ENCODE measurements at places on chromosomes 6 and 20.
A peak's percentile ranks its signal among the peaks of the same experiment; 100 is the strongest.

DNA sequence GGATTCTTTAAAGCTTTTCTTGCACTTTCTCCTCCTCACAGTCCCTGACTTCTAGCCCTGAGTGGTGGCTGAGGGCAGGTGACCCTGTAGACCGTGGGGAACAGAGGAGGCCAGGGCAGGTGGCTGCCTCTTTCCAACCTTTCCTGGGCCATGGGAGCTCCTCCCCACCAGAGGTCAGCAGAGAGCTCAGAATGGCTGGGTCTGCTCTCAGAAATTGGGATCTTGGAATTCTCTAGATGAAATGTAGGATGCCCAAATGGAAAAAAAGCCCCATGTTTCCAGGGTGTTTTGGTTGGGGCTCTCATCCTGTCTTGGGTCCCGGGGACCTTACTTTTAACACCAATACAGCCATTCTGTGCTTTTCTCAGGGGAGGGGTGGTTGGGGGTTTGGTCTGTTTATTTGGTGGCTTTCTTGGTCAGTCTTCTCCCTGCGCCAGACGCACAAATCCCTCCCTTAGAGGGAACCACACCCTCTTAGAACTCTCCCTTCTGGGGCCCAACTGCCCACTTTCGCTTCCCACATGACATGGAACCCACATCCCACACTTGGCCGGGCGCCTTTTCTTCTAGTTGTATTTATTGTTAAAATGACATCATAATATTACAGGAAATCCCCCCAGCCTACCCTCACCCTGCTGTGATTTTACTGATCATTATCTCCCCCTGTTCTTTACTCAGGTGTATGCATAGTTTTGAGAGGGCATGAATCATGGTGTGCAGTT lies 17.9 kb downstream of the GNAS start:
- DNase-seq, result peak; percentile 86

DNA sequence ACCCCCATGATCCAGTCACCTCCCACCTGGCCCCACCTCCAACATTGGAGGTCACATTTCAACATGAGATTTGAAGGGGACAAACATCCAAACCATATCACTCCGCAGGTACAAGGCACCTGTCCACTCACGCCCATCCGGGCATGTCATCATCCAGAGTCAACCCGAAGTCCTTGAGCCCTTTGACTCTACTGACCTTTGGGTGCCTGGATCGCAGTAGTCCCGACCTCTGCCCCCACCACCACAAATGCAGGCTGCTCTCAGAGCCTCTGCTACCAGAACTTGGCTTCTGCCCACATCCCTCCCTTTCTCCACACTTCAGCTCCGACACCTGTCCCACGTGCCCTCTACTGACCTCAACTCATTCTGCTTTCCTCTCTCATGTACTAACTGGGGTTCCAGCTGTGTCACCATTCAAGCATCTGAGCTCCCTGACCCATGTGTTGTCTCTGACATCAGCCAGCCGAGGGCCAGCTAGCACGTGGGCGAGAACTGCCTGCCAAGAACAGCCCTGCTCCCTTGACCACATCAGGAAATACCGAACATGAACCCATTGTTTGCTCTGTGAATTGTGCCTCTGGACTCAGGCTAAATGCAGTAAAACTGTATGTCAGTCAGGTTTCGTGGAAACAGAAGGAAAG lies 498.3 kb upstream of the SULF2 start:
- DNase-seq, result peak; percentile 89

- DNase-seq, result no peak
Measured at GRCh38 chr20:62354031-62354808, 12.9 kb downstream of the LAMA5 start.

- no peak for DNase-seq
Measured at GRCh38 chr20:60131375-60131774, 173.2 kb downstream of the CDH26 start.

DNA sequence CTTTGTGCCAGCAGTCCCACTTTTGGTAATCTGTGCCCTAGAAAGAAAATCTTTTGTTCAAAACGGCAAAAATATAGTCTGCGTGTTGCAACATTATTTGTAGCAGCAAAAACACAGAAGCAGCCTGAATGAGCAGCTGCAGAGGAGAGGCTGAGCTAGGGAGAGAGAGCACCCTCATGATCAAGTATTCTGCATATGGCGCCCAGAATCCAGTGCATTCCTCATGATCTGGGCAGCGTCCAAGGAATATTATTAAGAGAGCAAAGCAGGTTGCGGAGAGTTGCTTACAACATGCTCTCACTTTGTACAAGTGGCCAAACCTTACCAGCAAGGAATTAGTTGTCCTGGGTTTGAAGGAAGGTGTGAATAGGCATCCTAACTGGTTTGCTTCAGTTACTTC lies 25.9 kb downstream of the KIZ start:
- DNase-seq, result no peak

GRCh38 chr6:146856296-146856695 lies 257.5 kb downstream of the ADGB start:
- no peak for DNase-seq

DNA sequence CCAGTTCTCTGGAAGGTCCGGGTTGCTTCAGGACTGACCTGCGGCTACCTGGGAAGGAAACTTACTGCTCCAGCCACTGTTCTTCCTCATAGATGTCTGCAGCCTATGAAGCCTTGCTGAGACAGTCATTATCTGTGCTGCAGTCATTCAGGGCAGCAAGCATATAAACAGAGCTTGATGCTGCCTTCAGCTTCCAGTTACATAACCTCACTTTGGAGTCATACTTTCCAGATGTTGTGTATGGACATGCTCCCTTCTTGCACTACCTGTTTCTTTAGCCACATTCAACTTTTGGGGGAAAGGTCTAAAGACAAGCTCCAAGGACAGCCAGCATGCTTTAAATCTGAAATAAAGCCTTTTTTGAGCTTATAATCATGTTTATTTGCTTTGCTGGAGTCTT lies 98.1 kb downstream of the SLC24A3 start:
- no peak for DNase-seq

DNA sequence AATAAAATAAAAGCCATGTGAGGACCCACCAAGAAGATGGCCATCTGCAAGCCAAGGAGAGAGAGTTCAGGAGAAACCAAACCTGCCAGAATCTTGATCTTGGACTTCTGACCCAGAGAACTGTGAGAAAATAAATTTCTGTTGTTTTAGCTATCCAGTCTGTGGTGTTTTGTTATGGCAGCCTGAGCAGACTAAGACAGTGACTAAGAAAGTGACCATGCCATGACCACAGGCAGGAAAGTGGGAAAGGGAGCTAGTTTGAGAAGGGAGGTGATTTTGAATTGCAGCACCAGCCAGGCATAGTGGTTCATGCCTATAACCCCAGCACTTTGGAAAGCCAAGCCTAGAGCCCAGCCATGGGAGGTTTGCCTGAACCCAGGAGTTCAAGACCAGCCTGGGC lies 21.9 kb upstream of the C6orf62 start:
- DNase-seq, result no peak

Measured in GM03348 (cell line).